ENCODE measurements at places on chromosomes 12 and 14.
A peak's percentile ranks its signal among the peaks of the same experiment; 100 is the strongest.

DNA sequence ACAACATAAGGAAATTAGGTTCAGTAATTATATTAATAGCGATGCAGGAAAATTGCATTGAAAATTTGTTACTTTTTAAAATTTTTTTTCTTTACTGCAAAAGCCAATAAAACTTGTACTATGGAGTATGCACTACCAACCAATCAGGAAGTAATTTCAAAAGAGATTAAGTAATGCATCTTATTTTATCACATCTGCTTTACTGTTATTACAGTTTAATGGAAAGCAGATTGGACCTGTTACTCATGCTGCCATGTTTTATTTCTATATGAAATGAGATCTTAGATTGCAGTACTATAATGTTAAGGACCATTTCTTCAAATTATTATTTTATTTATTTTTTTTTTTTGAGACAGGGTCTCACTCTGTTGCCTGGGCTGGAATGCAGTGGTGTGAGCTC is 1.7 kb upstream of the STRN3 start:
- DNase-seq = no peak

- no peak for DNase-seq
Measured at GRCh38 chr12:71688961-71689570, 3.2 kb downstream of the TMEM19 start.

GRCh38 chr12:6612652-6613014 is 5.5 kb upstream of the CHD4 start:
- no peak for DNase-seq

DNA sequence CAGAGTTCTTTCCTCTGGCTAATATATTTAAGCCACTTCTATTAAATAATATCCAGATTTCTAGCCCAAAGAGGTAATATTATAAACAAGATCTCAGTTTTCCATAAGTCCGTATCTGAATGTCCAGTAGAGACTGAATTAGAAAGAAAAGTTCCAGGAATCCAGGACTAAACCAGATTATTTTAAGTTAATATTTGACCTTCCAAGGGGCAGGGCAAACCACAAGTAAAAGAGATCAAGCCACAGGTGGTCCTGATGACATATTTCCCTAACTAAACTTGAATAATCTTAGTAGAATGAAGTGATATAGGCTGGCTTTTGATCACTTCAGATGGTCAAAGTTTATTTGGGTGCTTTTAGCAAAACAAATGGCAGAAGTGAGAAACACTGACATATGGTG is 43.3 kb upstream of the E2F7 start:
- no peak for DNase-seq

GRCh38 chr12:107461222-107461975 is 224.2 kb upstream of the PWP1 start:
- DNase-seq = no peak

DNA sequence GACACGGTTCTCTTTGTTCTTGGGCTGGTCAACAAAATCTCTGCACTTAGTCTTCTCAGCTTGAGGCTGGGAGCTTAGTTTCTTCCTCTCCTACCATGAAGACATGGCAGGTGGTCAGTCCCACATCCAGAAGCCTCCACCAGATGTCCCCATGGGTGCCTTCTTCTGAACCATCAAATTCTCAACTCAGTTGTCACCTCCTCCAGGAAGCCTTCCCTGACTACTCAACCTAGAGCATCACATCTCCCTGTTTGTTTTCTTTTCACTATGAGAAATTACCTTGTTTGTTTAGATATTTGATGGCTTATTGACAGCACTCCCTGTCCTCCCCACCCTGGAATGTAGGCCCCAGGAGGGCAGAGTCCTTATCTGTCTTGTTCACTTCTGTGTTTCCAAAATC is 84.4 kb downstream of the TBX5 start:
- no peak for DNase-seq

DNA sequence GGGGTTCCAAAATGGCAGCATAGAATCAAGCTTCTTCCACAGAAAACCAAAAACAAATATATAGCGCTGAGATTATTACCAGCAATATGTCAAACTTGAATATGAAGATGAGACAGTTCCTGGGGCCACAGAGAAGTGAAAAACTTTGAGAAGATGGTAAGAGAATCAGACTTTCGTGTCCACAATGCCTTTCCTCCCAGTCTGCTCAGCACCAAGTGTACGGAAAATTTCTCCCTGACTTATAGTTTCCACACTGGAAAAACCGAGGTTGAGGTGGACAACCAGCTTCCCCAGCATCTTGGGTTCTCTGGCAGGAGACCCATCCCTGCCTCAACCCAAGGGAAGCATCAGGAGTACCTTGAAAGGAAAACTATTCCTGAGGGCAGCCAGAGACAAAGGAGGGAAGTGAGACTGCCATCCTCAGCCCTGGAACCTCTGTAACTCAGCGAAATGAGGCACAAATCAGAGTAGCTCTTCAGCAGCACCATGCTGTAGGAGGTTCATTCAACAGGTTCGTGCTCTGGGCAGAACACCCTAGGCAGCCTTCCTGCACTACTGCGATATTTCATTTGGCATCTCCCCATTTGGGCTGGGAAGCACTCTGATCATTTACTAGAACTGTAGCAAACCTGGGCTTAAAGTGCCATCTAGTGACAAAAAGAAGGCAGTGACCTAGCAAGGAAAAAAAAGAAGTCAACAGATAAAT is 52.4 kb upstream of the CAPRIN2 start:
- DNase-seq = peak; percentile 74
